CD4-positive, alpha-beta T cell treated with Interleukin-15 for 1 hour (primary cell): ENCODE measurements at places on chromosomes 6 and 20.

- no peak for DNase-seq
These were observed 33.3 kb downstream of the ORC3 start for GRCh38 chr6:87623248-87623647.

GRCh38 chr20:10060226-10060625 lies 25.4 kb downstream of the ANKEF1 start:
- no peak for DNase-seq

DNA sequence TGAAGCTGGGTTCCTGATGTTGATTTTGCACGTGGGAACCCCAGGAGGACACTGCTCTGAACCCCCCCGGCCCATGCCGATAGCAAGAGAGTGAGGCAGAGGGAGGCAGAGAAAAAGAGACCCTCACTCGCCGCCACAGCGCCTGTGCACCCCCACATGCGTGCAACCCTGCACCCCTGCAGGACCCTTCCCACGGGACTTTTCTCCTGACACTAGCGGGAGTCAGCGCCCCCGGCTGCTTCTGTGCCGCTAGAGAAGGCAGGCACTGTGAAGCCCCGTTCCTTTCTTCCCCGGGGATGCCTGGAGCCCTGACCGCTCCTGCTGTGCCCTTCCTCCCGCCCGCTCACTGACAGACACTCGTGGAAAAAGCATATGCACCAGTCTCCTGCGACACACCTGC lies 67.4 kb downstream of the GMPR start:
- DNase-seq = no peak

DNA sequence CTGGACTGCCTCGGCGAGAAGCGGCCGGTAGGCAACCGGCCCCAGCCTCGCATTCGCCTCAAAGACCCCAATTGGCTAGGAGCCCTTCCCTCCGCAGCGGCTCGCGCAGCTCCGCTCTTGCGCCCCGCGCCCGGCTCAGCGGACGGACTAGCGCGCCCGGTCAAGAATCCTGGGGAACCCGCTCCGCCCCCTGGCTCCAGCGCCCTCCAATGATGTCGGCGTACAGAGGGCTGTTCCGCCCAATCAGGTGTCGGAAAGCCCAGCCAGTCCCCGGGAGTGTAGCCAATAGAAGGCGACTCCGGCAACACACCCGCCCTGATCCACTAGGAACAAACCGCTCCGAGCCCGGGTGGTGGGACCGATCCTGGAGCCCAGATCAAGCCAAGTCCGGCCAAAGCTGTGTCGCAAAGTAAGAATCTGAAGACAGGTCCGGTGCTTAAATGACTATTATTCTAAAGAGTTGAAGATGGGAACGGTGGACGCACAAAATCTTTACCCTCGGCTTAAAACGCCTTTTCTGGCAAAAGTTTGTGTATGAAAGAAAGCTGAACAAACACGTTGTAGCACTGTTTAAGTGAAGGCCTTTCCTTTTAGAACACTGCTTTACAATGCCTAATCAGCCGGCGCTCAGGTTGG lies 132.2 kb downstream of the OGFRL1 start:
- DNase-seq = peak; percentile 36

GRCh38 chr6:137570393-137570792 lies 76.2 kb upstream of the OLIG3 start:
- no peak for DNase-seq

DNA sequence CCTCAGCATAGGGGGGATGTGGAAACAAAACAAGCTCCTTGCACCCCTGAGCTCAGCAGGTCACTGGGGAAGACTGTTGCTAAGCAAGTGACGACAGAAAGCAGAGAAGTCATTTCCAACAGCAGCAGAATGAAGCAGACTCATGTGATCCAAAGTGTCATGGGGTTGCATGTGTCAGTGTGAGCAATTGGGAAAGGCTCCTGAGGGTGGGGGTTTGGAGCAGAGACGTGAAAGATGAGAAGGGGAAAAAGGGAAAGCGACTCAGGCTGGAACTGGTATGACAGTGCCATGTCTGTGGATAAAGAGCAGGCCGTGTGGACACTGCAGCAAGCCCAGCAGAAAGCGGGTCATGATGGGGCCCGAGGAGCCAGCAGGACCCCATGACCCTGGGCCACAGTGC lies 363.9 kb downstream of the PREX1 start:
- DNase-seq = no peak

DNA sequence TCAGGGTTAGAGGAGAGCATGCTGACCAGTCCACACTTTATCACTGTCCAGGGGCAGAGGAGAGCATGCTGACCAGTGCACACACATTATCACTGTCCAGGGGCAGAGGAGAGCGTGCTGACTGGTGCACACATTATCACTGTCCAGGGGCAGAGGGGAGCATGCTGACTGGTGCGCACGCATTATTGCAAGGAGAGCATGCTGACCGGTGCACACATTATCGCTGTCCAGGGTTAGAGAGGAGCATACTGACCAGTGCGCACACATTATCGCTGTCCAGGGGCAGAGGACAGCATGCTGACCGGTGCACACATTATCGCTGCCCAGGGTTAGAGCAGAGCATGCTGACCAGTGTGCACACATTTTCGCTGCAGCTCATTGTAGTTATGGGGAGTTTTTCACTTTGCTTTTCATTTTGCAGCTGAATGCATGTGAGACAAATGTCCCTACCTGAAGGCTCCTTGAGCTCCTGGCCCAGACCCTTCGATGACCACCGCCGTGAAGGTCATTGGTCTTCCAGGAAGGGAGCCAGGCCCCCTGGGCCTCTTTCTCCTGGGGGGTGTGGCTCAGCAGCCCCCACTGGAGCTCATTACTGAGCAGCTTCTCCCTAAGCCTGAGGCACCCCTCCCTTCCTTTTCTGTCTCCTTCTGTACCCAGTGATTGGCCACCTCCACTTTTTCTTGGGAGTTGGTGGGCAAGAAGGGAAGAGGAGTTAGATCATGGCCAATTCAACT lies 178.8 kb upstream of the AFDN start:
- no peak for DNase-seq

DNA sequence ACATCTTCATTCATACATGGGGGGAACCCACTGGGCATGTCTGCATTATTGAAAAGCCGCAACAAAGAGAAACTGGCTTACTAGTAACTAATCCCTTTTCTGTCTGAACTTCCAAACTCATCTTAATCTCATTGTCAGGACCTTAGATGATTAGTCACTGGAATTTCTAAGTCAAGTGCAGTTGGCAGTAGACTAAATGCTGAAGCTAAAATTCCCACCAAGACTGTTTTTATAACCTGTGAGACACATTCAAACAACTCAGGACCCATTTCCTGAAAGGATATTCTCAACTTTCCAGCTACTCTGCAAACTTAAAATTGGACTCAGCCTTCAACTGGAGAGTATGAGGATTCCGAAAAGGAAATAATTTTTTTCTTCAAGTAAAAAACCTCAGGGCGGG lies 94.8 kb upstream of the SCAF8 start:
- no peak for DNase-seq

- no peak for DNase-seq
These were observed 27.8 kb downstream of the RGS17 start for GRCh38 chr6:153103319-153103655.

DNA sequence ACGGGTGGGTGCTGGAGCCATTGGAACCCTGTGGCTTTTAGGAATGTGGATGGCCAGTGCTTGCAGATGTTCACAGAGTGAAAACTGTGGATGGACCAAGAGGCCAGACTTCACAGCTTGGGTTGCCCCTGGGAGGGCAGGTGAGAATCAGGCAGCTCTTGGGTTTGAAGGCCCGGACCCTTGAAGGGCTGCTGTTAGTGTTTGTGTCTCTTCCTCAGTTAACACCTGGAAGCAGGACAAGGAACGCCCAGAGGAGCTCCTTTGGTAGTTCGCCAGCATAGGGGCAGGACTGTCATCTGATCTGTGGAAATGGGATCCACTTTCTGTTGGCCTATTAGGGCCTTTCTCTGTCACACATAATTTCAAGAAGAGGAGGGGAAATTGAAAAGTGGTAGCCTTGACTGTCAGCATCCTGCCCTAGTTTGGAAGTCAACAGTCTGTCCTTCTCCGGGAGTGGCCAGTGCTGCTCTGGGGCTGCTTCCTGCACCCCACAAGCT lies 43.6 kb downstream of the RIOK1 start:
- no peak for DNase-seq

DNA sequence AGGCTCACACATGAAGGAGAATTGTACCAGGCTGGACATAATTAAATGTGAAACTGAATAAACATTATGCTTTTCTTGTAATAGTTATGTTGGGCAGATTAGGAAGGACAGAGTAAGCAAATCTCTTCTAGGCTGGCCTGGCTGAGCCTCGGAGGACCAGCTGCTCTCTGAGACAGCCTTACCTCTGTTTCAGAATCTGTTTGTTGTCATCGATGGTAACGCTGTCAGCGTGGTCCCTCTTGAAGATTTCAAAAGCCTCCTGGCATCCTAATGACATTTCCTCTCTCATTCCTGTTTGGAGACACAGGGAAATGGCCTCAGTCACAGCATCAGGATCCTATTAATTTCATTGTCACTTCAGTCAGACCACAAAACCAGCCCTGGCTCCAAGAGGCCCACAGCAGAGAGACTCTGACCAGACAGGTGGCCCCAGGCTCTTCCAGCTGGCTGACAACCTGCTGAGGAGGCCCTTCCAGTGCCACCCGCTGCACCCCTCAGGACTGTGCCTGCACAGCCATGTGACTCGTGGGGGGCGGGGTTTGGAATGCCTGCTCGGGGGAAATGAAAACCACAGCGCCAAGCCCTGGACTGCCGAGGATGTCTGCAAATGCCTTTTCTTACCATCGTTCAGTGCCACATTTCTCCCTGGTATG lies 108.5 kb upstream of the KCNK16 start:
- DNase-seq = no peak

DNA sequence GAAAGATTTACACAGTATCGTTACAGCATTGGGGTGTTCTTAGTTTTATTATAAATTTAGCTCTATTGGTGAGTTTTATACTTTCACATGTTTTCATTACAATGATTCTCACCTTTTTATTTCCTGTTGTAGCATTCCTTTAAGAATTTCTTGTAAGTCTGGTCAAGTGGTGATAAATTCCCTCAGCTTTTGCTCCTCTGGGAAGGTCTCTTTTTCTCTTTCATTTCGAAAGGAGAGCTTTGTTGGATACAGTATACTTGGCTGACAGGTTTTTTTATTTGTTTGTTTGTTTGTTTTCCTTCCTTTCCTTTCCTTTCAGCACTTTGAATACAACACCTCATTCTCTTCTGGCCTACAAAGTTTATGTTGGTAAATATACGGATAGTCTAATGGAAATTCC lies 249.7 kb upstream of the RUNX2 start:
- no peak for DNase-seq

GRCh38 chr20:36645998-36646397 lies at the start of gene SLA2:
SLA2 (minus strand) TSS chr20:36646196; CDS start chr20:36641335, 4,861 bp downstream.
- peak; percentile 73 for DNase-seq

DNA sequence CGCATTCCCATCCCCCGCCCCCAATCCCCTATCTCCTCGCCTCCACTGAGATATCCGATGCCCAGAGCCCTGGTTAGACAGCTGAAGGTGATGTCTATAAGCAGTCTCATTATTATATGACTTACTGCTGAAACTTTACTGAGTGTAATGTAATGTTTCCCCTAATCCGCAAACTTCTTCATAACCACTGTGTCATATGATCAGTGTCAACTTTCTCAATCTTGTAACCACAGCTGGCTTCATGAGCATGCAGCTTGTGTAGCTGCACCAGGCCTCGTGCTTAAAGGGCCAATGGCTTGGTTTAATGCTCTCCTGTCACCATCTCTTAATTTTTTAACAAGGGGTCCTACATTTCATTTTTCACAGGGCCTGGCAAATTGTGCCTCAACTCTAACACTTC lies 8.1 kb downstream of the ASIP start:
- DNase-seq = no peak

DNA sequence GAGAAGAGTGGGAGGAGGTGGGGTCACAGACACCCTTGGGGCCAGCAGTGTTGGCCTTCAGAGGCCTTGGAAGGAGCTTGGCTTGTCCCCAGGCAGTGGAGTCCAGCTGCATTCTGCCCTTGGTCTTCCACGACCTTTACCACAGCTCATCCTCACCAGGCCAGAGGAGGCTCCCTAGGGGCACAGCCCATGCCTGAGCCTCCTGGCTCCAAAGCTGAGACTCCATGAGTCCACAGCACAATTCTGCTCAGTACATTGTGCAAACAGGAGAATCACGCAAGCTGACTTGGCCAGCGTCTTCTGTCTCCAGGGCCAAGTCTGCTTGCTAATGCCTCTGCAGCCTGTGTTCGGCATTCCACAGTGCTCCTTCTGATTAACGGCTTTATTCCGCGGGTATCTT lies 337.2 kb downstream of the SMOC2 start:
- no peak for DNase-seq

DNA sequence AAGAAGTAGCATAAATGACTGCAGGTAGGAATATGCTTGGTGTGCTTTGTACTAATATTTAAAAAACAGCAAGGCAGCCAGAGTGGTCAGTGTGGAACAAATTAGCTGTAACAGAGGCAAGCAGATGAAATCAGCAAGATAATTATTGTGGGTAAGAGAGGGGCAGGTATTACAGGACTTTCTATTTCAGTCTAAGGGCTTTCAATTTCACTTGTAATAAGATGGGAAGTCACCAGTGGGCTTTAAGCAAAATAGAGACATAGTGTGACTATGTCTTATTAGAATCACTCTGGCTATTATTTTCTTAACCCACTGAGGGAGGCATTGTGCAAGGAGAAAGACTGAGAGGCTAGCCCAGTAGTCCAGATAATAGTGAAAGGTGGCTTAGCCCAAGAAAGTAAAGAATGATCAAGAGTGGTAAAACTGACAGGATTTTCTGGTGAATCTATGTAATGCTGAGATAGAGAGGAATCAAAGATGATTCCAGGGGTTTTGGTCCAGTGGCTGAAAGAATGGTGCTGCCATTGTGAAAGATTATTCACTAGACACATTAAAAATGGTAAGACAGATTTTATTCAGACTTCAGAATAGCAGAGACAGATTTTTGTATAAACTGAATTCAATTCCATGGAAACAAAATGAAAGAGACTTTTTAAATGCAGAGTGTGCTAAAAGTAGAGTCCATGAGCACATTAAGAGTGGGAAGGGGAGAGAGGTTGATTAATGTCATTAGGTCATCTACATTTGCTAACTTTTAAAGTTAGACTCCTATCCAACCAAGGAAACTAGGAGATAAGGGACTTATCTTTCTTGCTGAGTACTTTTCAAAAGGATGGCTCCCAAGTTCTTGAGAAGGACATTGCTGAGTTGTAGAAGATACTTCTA lies 1136.0 kb downstream of the HACE1 start:
- no peak for DNase-seq
